ENCODE measurements at places on chromosomes 16 and 17.

DNA sequence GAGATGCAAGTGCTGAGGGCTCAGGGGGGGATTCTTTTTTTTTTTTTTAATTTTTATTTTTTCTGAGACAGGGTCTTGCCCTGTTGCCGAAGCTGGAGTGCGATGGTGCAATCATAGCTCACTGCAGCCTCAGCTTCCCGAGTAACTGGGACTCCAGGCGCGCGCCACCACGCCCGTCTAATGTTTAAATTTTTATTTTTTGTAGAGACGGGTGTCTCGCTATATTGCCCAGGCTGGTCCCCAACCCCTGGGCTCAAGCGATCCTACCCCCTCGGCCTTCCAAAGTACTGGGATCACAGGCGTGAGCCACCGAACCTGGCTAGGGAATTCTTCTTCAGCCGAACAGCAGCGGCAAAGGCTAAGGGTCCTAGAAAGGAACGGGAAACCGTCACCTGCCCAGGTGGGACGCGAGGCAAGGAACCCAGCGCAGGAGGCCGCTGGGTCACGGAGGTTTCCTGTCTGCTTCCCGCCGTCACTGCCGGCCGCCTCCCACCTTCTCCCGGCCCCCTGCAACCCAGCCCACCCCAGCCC lies 13.3 kb upstream of the OR1F1 start:
- DNase-seq: no peak

- no peak for DNase-seq
These were observed 108.8 kb downstream of the CCDC182 start for GRCh38 chr17:57636274-57636673.

GRCh38 chr16:57048095-57048494 lies 44.3 kb upstream of the CPNE2 start:
- DNase-seq: no peak

DNA sequence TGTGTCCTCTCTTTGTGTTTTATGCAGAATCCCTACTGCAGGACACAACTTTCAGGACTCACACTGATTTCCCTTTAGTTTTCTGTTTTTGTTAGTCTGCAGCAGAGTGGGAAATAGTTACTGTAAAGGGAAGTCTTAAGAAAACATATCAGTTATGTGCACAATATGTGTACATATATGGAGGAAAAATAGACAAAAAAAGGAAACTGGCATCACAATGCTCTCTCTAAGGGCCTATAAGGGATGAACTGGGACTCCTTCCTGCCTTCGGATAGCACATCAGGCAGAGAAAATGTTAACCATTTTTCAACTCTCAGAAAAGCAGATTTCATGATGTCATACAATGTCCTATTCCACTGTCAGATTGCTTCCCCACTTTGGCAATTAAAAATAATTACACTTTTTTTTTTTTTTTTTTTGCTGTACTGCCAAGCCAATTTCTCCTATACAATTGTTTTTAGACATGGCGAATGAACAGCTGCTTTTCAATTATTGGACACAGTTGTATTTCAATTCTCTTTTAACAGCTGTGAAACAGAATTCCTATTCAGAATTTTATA lies 112.5 kb upstream of the KCNJ16 start:
- DNase-seq: no peak

GRCh38 chr16:84552135-84552534 lies 47.7 kb upstream of the MEAK7 start:
- no peak for DNase-seq

- DNase-seq: no peak
These were observed 58.2 kb upstream of the RPH3AL start for GRCh38 chr17:410543-411401.

GRCh38 chr17:47057830-47058229 lies 78.8 kb upstream of the RPRML start:
- DNase-seq: no peak

GRCh38 chr16:83266848-83267553 lies 540.8 kb upstream of the HSBP1 start:
- DNase-seq: no peak

DNA sequence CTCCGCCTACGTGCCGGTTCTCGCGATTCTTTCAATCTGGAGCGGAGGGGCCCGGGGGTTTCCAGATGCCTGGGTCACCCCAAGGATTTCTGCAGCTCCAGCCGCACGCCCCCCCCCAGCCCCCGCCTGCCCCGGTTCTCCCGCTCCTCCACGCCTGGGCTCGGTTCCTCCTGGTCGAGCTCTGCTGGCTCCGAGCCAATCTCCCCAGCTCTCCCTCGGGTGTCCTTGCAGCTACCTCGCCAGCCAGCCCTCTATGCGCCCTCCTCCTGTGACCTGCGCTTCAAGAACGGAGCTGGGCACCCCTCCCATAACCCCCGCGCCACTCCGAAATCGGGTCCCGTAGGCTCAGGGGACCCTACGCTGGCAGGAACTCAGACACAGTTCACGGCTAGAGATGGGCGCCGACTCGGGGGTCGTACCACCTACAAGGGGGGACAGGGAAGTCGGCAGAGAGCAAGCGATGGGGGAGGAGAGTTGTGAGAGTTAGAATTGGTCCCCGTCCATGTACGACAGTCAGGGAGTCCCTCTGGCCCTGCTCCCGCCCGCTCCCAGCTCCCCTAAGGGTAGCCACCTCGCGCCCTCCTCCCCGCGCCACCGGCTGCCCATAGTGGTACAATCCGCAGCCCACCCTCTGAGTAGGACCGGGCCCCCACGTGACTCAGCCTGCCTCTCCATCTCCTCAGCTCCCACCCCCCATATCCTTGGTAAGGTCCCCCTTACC lies 961 bp downstream of the FGF11 start:
- no peak for DNase-seq

Data from NT2/D1 (cell line).